Activated B cell treated with CpG ODN at 0.5 μM for 24 hours (primary cell): ENCODE measurements at places on chromosomes 4 and X. TPM values are rescaled to one million over a fixed set of nuclear protein-coding genes. Genes with fewer than 3 reads are reported as not detected.

- H3K27ac ChIP-seq = peak overlapping the region; percentile 96
- DNase-seq = peak; percentile 40
- peaks cover 14% of the 10 kb centered on the region for H3K4me1 ChIP-seq
- H3K36me3 ChIP-seq = peaks cover 30% of the 10 kb centered on the region
- no peaks in the 10 kb centered on the region for H3K27me3 ChIP-seq
These were observed 736 bp downstream of the IDS start for GRCh38 chrX:149504226-149504914.

- H3K4me1 ChIP-seq = peaks cover 62% of the 10 kb centered on the region
- no peaks in the 10 kb centered on the region for H3K36me3 ChIP-seq
- peak overlapping the region; percentile 53 for H3K4me3 ChIP-seq
- DNase-seq = no peak
- no peaks in the 10 kb centered on the region for H3K27me3 ChIP-seq
These were observed 9.9 kb downstream of the TMSB4X start for GRCh38 chrX:12984603-12985319.

DNA sequence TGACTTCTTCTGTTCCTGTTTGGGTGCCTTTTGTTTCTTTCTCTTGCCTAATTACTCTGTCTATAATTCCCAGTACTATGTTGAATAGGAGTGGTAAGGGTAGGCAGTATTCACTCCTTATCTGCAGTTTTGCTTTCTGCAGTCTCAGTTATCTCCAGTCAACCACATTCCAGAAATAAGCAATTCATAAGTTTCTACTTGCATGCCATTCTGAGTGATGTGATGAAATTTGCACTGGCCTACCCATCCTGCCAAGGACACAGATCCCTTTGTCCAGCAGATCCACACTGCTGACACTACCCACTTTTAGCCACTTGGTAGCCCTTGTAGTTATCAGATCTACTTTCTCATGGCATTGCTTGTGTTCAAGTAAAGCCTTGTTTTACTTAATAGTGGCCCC is 971.6 kb upstream of the INTU start:
- no peaks in the 10 kb centered on the region for H3K27me3 ChIP-seq
- no peak overlapping the region for H3K27ac ChIP-seq
- no peak for DNase-seq
- H3K4me1 ChIP-seq = no peaks in the 10 kb centered on the region
- no peaks in the 10 kb centered on the region for H3K36me3 ChIP-seq

- no peaks in the 10 kb centered on the region for H3K27me3 ChIP-seq
- peaks cover 22% of the 10 kb centered on the region for H3K36me3 ChIP-seq
- H3K27ac ChIP-seq = peak overlapping the region; percentile 89
These were observed 13.6 kb upstream of the TMEM156 start for GRCh38 chr4:39045827-39046221.

GRCh38 chrX:136762820-136763452 is 17.8 kb downstream of the ARHGEF6 start:
- no peaks in the 10 kb centered on the region for H3K27me3 ChIP-seq
- H3K36me3 ChIP-seq = no peaks in the 10 kb centered on the region
- peak overlapping the region; percentile 46 for H3K27ac ChIP-seq
- peaks cover 55% of the 10 kb centered on the region for H3K4me1 ChIP-seq
- DNase-seq = no peak

GRCh38 chr4:11821772-11822430 is 393.2 kb upstream of the HS3ST1 start:
- no peak overlapping the region for H3K4me3 ChIP-seq
- H3K27ac ChIP-seq = no peak overlapping the region
- no peaks in the 10 kb centered on the region for H3K36me3 ChIP-seq
- H3K27me3 ChIP-seq = no peaks in the 10 kb centered on the region

GRCh38 chrX:112067601-112068000 is 15.0 kb downstream of the TRPC5 start:
- no peak overlapping the region for H3K27ac ChIP-seq
- no peaks in the 10 kb centered on the region for H3K4me1 ChIP-seq
- H3K4me3 ChIP-seq = no peak overlapping the region
- no peaks in the 10 kb centered on the region for H3K27me3 ChIP-seq

GRCh38 chr4:54228546-54228945 is 547 bp upstream of the PDGFRA start:
- peaks cover 56% of the 10 kb centered on the region for H3K4me1 ChIP-seq
- H3K4me3 ChIP-seq = peak overlapping the region; percentile 76
- H3K27ac ChIP-seq = no peak overlapping the region
- no peak for DNase-seq

TIGD4 gene
- 0.24 and 0.44 TPM in 2 replicates for total RNA-seq

TRPC5OS gene
- not detected in 2 replicates for total RNA-seq
